Globus pallidus (tissue), 1 donor: ENCODE measurements at places on chromosomes 16 and 17.

- DNase-seq: peak; percentile 64
Measured at GRCh38 chr17:7023576-7024401, 939 bp downstream of the BCL6B start.

DNA sequence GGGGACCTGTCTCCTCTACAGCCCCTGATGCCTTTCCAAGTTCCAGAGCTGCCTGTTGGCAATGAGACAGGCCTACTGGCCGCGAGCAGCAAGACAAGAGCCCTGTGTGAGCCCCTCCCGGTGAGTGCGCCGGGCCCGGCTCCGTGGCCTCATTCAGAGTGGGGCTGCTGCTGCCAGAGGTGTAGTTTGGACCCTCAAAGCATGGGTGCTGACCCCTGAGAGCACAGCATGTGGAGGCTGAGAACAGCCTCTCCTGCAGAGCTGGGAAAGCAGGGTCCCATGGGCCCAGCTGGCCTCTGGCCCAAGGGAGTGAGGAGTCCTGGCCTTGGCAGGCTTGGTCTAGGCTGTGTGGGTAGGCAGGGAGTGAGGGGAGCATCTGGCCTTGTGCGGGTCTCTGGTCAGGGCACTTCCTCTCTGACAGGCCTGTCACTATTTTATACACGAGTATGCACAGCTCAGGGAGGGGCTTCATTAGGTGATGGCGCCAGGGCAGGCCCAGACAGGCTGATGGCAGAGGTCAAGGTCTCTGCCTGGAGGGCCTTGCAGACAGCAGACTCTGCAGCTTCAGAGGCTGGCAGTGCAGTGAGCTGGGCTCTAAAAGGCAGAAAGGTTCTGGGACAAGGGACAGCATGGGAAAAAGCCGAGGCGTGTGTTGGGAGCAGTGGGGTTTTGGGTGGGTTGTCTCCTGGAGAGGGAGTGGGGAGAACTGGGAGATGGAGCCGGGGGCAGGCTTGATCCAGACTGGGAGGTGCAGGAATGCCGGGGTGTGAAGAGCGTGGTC, 43.4 kb downstream of the ADCY7 start:
- DNase-seq: no peak

DNA sequence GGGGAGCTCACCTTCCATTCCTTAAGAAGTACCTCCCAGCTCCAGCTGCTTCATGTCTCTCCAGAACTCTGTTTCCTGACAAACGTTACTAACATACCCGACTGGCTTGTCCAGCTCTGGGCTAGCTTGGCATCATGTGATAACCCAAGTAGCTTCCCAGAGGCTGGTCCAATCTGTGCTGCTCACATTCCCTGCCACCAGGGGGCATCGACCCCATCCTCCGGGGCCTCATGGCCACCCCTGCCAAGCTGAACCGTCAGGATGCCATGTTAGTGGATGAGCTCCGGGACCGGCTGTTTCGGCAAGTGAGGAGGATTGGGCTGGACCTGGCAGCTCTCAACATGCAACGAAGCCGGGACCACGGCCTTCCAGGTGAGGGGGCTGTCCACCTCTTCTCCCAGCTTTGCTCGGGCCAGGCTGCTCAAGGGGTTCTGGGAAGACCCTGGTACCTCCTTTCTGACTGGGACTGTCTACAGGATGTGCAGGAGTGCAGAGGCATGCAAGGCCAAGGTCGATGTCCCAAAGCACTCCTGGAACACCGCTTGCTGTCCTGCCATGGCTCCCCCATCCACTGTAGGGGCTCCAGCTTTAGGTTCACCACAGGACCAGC, 7.6 kb downstream of the EPX start:
- no peak for DNase-seq

DNA sequence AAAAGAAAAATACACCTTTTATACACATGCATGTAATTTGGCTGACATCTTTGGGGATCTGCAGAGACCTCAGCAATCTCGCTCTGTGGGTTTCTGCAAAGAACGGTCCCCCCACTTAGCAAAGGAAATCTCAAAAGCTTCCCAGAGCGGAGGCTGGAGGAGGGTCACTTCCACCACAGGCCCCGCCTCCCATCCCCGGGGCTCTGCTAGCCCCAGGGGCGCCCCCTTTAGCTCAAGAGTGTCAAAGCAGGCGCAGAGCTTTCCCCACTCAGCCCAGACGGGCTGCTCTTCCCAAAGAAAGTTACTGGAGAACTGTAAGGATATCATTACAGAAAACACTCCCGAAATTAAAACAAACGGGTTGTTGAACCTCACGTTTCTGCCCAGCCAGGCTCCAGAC, 11.4 kb downstream of the SLC13A5 start:
- DNase-seq: no peak

GRCh38 chr16:1363501-1364041, 11.8 kb downstream of the GNPTG start:
- DNase-seq: no peak

GRCh38 chr16:54242199-54242598, 44.4 kb downstream of the IRX3 start:
- DNase-seq: peak; percentile 42

- DNase-seq: peak; percentile 27
Measured at GRCh38 chr16:2881783-2882649, 999 bp upstream of the FLYWCH2 start.

DNA sequence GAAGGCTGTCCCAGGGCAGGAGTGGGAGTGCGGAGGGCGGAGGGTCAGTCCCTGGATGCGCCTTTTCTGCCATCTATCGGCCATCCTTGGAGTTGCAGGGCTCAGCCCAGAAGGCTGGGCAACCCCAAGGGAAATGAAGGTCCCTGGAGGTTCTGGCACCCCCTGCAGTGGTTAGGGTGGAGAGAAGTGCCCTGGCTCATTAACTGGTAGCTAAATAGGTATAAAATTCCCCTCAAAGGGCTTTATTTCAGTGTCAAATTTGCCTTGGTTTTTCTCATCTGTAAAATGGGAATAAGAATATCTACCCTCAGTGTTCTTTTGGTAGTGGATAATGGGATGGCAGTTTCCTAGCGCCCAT, 22.4 kb downstream of the C17orf75 start:
- DNase-seq: peak; percentile 58

DNA sequence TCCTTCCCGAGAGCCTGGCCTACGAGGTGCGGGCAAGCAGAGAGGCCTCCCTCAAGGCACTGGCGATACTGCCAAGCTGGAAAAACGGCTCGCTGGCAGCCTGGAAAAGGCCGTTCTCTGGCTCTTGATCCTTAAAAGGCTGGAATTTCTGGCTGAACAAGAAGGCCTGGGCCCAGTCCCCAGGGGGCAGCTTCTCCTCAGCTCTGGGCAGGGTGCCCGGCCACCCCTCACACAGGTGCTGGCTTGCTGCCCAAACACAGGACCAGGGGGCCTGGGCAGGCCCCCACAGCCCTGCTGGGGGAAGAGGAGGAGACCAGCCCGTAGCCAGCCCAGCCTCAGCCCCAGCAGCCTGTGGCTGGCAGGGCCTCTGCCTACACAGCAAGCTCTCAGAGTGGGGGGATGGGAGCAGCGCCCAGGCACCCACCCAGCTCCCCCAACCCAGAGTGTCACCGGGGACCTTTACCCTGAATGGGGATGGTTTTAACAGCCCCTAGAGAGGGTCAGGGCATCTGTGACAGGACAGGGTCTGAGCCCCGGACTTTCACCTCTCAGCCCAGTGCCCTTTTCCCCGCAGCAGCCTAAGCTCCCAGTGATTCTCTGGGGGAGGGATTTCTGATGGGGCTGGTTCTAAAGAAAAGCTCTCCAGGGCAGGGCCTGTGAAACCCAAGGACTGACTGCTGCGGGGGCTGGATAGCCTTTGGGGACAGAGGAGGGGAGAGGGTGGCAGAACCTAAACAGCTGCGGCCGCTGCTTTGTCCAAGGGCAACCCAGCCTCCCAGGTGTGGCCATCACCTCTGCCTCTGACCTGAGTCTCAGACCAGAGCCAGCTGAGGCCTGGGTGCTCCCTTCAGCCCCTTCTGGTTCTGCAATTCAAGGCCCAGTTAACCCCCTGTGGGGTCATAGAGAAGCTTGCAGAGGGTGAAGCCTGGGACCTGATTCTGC, 38.6 kb upstream of the TOB1 start:
- peak; percentile 79 for DNase-seq

- peak; percentile 74 for DNase-seq
Measured at GRCh38 chr17:3647769-3648555, 11.4 kb downstream of the CTNS start.

DNA sequence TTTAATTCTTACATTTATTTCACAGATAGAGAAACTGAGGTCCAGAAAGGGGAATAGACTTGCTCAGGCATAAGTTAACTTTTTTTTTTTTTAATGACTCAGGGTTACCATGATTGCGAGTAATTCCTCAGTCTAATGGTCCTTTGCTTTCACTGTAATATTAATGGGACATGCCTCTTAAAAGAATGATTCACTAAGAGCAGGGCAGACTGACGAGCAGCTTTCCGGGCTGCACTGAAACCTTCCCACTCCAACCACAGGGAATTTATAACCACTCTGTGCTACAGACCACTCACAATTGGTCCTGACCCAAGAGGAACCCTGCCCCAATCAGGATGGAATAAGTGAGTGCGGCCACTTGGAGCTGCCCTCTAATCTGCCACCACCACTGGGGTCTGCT, 5.7 kb downstream of the HOXB2 start:
- no peak for DNase-seq

- DNase-seq: no peak
Measured at GRCh38 chr16:27449434-27450195, 47.6 kb downstream of the IL21R start.

- peak; percentile 20 for DNase-seq
Measured at GRCh38 chr17:68903286-68903685, 51.9 kb downstream of the ABCA8 start.

GRCh38 chr16:26644912-26645543, 421.7 kb upstream of the C16orf82 start:
- peak; percentile 11 for DNase-seq

- no peak for DNase-seq
Measured at GRCh38 chr16:88633684-88634140, 4.7 kb upstream of the IL17C start.

GRCh38 chr17:11086646-11087340, 154.2 kb upstream of the SHISA6 start:
- DNase-seq: no peak

DNA sequence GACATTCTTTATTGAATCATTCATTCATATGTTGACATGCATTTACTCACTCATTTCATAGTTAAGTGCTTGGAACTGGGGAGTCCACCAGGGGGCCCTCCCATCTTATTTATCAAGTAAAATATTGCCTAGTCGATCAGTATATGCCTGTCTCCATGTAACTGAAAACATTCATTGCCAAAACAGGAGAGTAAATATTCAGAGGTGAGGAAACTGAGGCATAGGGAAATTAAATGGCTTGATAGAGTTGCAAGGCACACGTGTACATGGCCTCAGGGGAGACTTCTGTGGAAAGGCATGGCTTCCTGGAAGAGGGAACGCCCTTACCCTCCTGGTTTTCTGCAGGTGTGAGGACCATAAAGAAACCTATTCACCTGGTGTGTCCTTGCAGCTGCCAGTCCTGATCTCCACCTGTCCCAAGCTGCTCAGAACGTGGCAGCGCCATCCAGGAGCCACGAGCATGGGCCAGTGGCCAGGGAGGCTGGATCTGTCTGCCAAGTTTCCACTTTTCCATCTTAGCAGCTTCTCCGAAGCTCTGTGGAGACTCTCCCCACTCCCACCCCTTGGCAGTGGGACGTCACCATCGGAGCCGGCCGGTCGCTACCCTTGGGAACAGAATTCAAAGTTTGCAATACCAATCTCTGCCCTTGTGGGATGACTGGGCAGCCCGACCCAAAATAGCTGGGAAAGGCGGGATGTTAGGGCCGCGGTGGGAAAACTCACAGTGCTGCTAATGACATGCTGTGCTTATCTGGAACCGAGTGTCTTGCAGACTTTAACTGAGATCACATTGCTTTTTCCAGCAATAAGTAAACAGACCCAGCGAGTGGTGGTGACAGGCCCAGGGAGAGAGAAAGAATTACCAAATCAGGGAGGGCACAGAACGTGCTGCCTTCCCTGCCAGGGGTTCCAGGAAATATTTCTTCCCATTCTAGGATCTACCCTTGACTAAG, 4.1 kb upstream of the C1QTNF1 start:
- DNase-seq: no peak
